ENCODE measurements at places on chromosomes 5 and 9. TPM values are rescaled to one million over a fixed set of nuclear protein-coding genes. Genes with fewer than 3 reads are reported as not detected.

The CTXN3 gene
- polyA plus RNA-seq, result not detected

The BAAT gene
- polyA plus RNA-seq, result not detected

The SLC46A2 gene
- polyA plus RNA-seq, result not detected

The IL4 gene
- polyA plus RNA-seq, result 0.34 TPM

The TRIM36 gene
- polyA plus RNA-seq, result not detected

- DNase-seq, result no peak
These were observed 34.4 kb downstream of the FEM1C start for GRCh38 chr5:115510145-115510645.

GRCh38 chr5:67659288-67659687 lies 462.7 kb upstream of the CD180 start:
- DNase-seq, result no peak

GRCh38 chr5:10518347-10518746 lies 45.5 kb upstream of the ANKRD33B start:
- peak; percentile 62 for DNase-seq

DNA sequence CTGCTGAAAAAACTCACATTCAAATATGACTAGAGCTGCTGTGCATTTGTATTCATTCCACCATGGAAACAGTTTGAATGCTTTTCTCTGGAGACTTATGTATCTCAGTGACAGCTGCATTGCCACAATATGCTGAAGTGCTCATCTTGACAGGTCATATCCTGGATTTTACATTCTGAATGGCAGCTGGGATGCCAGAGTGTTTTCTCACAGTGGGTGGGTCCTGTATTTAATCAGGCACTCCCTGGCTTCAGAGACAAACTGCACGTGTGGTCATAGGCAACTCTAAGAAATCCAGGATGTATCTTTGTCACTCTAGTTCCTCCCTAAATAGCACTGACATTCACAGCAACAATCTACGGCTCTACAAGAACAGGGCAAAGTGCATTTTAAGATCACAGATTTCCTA lies 75.6 kb downstream of the ST8SIA4 start:
- DNase-seq, result peak; percentile 16

DNA sequence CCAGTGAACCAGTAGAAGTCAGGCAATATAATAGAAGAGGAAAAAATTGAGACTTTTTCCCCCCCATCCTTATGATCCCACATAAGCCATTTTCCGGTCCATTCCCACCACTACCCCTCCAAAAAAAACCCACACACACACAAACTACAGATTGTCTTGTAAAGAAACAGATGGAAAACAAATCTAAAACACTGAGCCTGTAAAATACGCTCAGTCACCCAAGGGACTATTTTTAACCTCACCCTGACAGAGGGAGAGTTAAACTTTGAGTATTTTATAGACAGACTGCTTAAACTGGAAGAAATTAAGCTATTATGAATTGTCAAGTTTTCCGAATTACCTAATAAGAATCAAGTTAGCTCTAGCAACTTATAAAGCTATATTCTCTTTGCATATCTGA lies 471.8 kb upstream of the C9orf72 start:
- no peak for DNase-seq

DNA sequence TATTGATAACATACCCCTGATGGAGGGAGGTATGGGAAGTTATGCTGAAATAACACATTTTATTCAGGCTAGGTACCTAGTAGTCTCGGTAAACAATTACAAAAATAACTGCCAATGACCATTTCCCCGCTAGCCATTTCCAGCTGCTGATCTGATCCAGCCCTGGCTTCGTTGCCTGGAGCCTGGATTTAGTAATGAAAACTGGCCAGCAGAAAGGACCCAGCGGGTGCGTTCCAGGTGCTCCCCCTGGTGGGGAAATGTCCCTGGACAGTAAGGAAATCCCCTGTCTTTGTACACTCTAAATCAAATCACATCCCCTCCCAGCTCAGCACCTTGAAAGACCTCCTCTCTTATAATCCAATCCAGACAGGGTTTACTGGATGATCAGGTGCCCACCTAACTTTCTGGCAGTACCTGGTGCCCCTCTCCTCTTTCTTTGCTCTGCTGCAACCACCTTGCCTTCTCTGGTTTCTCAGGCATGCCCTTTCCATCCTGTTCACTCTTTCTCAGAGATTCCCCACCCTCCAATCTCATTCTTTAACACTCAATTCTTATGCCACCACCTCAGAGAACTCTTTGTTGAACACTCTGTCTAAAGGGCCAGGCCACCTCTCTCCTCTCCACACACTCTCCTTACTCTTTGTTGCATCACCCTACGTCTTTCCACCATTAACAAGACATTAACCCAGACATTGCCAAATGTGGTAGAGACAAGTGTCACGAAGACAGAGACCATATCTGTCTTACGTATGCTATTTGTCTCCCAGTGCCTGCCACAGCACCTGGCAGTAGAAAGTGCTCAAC lies 50.1 kb upstream of the SMAD5 start:
- DNase-seq, result peak; percentile 89

DNA sequence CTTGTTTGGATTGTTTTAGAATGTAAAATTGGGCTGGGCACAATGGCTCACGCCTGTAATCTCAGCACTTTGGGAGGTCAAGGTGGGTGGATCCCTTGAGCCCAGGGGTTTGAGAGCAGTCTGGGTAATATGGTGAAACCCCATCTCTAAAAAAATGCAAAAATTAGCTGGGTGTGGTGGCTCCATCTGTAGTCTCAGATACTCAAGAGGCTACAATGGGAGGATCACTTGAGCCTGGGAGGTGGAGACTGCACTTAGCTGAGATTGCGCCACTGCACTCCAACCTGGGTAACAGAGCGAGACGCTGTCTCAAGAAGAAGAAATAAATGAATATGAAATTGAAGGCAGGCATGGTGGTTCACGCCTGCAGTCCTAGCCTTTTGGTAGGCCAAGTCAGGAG lies 21.3 kb downstream of the MAML1 start:
- no peak for DNase-seq

DNA sequence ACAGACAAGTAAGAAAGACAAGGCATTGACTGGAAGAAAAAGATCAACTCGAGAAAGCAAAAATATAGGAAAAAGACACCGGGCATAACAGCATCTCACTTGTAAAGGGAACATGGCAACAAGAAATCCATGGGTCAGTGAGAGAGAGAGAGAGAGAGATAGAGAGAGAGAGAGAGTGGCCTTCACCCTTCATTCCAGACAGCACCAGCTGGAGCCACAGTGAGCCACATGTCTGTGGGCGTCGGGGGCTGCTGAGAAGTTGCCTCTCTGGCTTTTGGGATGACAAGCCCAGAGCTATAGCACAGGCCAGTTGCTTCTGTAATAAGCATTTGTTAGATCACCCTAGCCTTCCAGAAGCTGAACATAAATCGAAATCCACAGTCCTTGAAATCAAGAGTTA lies 20.3 kb upstream of the ENC1 start:
- DNase-seq, result no peak
